ENCODE measurements at places on chromosomes 11 and 22.

DNA sequence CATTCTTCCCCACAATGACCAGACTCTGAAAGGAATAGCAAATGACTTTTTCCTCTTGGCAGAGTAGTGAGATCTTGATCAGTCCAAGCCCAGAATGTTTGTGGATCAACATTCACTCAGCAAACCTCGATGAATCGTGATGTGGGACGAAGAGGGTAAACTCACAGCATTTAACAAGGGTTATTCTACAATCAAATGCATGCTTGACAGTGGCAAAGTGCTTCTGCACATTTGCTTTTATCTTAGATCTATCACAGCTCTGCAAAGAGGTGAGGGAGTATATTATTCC, 31.8 kb downstream of the TMPRSS5 start:
- no peak for DNase-seq

GRCh38 chr11:132238331-132238866, 868.0 kb downstream of the NTM start:
- no peak for DNase-seq

- DNase-seq: peak; percentile 69
These were observed 17.1 kb upstream of the RBM4B start for GRCh38 chr11:66694732-66695207.

- no peak for DNase-seq
These were observed 5.5 kb downstream of the PHLDA2 start for GRCh38 chr11:2923446-2924375.

DNA sequence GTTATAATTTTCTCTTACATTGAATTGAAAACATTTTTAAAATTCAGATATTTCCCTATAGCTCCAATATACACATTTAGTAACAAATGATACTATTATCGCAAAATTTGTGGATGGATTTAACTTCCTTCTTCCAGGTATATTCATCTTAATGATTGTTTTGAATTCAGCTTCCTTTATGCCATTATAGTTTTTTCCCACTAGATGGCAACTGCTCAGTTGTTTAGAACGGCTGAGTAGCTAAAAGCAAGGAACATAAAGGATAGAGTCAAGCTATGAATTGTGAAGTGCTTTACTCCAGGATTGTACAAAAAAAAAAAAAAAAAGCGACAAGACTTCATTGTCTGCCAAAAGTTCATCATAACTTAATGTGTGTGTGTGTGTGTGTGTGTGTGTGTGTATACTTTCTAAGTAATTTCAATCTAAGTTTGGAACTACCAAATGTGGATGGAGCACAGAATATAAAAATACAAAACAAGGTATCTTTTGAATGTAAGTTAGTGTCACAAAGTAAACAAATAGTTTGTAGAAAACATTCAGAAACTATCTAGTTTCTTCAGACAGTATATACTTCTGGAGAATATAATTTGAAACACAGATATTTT, 846.4 kb downstream of the DLG2 start:
- DNase-seq: no peak

DNA sequence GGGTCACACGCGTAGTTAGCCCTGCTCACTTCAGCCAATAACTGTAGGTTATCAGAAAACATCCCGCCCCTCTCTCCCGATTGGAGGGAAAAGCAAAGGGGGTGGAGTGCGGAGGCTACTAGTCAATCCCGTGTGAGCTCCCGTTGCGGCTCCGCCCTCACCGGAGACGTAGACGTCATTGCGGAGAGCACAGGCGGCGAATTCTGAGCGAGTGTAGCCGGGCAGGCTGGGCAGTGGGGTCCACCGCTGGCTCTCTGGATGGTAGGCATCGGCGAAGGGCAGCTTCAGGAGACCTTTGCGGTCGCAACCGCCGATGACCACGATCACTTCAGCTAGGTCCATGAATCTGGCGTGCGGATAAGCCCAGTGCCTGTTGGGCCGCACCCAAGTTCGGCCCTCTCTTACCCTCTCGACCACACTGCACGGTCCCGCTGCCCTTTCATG, 4.7 kb downstream of the KLHL35 start:
- DNase-seq: no peak

DNA sequence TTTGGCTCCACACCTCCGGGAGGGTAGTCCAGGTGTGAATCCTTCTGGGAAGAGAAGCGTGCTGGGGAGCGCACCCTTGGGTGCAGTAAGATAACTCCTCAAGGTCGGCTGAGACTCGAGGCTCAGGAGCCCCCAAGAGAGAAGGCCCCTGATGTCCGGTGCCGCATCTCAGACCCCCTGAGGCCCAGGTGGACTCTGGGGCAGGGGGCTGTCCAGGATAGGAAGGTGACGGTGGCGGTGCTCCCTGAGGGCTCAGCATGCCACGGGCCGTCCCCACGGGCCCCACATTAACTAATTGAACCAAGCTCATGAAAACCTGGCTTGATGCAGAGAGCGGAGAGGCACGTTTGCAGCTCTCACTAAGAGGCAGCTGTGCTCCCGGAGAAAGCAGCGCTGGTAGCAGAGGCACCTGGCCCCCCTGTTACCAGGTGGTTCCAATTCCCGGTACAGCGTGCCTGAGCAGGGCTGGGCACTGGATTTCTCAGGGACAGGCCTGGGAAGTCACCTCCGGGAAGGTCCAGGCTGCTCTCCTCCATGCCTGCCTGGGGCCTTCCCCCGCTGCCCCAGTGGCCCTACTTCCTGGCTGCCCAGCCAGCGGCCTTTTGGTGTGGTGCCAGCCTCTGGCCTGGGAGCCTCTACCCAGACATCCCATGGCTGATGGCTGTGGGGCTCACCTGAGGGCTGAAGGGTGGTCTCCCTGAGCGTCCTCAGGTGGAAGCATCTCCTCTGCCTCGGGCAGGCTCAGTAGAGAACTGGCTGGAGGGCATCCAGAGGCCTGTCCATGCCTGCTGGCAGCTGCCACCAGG, 1.1 kb downstream of the KCNQ1 start:
- DNase-seq: no peak

- no peak for DNase-seq
These were observed 40.3 kb downstream of the CCDC81 start for GRCh38 chr11:86415026-86415425.

GRCh38 chr11:1547467-1548098, 24.5 kb downstream of the DUSP8 start:
- no peak for DNase-seq

DNA sequence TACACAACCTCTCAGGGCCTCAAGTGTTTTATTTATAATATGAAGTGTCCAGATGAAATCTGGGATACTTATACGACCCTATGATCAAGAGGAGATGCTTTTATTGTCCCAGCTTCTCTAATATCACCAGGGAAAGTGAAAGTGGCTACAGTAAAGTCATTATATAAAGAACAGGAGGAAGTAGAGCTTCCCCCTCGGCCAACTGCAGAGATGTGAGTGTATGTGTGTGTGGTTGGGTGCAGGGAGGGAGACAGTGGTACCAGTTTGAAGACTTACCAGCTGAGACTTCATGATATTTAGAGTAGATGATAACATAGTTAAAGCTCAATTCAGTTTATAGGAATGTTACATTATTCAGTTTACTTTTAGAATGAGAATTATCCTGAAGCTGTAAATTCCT, 373.6 kb upstream of the DDI1 start:
- DNase-seq: no peak

GRCh38 chr11:73116636-73117035, 25.5 kb downstream of the FCHSD2 start:
- DNase-seq: no peak

- no peak for DNase-seq
These were observed 6.2 kb downstream of the NAA40 start for GRCh38 chr11:63944987-63945386.

GRCh38 chr22:23106344-23106743, 35.4 kb downstream of the RSPH14 start:
- DNase-seq: no peak

DNA sequence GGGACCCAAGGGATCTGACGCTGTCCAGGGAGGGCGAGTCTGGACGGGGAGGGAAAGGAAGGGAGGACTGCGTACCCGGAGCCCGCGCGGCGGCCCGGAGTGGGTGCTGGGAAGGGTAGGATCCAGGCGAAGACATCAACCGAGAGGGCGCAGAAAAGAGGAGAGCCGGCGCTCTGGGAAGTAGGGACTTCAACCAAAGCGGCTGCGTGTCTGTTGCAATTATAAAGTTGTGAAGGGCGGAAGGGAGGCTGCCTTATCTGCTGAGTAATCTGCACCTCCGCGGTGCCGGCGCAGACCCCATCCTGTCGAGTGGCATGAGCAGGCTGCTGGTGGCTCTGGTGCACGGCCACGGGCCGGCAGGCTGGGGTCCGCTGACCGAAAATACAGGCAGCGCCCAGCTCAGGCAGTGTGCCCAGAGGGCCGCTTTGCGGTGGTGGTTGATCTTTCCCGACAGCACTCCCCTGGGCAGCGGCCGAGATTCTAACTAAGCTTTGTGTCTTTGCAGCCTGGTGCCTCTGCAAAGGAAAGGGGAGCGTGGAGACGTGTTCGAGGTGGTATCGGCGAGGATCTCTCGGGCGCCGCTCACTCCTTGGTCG, 978 bp downstream of the C11orf87 start:
- no peak for DNase-seq

DNA sequence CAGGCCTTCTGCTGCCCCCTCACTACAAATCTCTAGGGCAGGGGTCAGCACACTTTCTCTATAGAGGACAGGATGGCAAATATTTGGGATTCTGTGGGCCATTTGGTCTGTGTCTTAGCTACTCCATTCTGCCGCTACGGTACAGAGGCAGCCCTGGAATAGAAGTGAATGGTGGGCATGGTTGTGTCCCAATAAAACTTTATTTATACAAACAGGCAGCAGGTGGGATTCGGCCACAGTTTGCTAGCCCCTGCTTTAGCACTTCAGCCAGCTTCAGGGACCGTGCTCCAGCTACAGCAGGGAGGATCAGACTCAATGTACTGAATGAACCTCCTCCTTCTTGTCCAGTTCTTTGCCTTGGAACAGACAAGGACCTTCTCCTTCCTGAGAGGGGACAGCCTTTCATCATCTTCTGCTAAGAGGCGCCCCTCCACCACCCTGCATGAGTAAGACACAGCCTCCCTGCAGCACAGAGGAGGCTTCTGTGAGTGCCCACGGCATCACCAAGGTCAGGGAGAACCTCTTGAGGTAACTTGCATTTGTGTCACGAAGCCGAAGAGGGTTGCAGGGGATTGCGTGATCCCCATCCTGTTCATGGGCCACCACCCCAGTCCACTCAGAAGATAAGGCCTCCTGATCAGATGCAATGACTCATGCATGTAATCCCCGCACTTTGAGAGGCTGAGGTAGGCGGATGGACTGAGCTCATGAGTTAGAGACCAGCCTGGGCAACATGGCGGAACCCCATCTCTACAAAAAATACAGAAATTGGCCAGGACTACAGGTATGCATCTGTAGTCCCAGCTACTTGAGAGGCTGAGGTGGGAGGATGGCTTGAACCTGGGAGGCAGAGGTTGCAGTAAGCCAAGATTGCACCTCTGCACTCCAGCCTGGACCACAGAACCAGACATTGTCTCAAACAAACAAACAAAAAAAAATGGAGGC, 4.6 kb downstream of the C11orf24 start:
- DNase-seq: no peak

DNA sequence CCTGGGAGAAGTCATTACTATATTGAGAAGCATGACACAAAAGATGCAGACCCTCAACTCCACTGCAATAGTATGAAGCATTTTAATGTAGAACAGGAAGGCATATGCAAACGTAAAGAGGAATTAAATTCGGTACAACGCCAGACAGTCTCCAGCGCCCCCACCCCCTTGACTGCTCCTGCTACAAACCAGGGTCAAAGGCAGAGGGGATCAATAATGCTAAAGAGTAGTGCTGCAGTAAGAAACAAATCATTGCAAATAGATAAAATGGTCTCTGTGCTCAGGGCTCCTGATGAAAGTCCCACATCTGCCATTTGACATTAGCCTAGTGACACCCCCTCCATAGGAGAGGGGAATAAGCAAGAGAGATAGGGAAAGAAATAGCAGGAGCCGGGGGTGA, 164.9 kb upstream of the BLID start:
- no peak for DNase-seq

GRCh38 chr11:105033781-105034180, 1.2 kb downstream of the CASP1 start:
- no peak for DNase-seq

DNA sequence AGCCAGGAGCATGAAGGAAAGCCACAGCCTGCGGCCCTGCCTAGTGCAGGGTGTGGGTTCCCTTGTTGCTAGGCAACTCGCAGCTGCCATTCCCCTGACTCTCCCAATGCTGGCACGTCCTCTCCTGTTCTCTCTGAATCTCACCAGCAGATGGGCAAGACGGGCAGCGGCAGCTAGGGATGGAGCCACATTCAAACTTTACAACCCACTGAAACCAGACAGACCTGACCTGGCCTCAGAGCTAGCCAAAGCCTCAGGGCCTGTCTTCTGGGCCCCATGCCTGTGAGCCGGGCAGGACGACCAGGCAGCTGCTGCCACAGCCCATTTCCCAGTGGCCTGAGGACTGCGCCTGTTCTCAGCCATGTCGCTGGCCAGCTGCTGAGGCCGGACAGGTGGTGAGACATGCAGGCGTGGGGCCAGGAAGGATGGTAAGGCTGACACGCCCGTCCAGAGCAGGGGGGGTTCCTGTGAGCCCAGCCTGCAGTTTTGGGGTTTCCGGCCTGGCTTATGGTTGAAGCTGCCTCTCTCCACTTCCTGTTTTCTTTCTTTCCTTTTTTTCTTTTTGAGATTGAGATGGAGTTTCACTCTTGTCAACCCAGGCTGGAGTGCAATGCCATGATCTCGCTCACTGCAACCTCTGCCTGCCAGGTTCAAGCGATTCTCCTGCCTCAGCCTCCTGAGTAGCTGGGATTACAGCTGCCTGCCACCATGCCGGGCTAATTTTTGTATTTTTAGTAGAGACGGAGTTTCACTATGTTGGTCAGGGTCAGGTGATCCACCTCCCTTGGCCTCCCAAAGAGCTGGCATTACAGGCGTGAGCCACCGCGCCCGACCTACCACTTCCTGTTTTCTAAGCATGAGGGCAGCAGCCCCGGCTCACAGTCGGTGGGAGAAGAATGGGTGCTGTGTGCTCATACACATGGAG, 4.1 kb downstream of the SUN2 start:
- no peak for DNase-seq

GRCh38 chr11:78722786-78723185, 148.1 kb upstream of the NARS2 start:
- DNase-seq: no peak

- DNase-seq: no peak
These were observed 132.6 kb downstream of the WNT11 start for GRCh38 chr11:76073724-76074123.

DNA sequence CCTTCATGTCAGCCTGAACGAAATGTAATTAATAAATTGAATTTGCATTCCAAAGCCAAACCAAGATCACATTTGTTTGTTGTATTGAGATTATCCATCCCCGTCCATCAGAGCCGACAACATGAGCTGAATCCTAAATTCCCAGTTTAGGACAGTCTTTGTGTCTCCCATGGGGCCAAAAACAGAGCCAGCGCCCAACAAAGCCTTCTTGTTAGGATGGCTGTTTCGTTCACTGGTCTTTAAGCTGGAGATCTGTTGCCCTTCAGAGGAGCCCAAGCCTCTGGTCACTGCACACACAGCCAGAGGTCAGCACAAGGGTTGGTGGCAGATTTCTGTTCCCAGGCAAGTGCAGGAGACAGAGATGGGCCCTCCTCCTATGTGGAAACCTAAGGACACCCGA, 25.8 kb downstream of the DSCAML1 start:
- DNase-seq: no peak

Measured in GOT3 (cell line).